Stimulated activated CD4-positive, alpha-beta T cell treated with anti-CD3 and anti-CD28 coated beads, Interleukin-4, amount 100 ng/mL, for 24 hours (primary cell): ENCODE measurements at places on chromosomes 6 and 20.
A peak's percentile ranks its signal among the peaks of the same experiment; 100 is the strongest.

GRCh38 chr6:157682856-157683481, 140.1 kb upstream of the SNX9 start:
- no peak for DNase-seq

DNA sequence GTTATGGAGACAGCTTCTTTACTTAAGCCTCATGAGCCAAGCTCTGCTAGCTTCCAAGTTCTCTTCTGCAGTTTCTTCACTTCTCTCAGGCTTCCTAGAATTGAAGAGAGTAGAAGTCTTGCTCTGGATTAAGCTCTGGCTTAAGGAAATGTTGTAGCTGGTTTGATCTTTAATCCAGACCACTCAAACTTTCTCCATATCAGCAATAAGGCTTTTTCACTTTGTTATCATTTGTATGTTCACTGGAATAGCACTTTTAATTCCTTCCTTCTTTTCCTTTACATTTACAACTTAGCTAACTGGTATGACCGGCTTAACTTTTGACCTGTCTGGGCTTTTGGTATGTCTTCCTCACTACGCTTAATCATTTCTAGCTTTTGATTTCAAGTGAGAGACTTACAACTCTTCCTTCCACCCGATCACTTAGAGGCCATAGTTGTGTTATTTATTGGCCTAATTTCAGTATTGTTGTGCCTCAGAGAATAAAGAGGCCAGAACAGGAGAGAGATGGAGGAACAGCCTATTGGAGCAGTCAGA, 236.6 kb upstream of the BMP2 start:
- DNase-seq, result no peak

GRCh38 chr6:23940466-23940865, 185.5 kb upstream of the NRSN1 start:
- DNase-seq, result no peak

DNA sequence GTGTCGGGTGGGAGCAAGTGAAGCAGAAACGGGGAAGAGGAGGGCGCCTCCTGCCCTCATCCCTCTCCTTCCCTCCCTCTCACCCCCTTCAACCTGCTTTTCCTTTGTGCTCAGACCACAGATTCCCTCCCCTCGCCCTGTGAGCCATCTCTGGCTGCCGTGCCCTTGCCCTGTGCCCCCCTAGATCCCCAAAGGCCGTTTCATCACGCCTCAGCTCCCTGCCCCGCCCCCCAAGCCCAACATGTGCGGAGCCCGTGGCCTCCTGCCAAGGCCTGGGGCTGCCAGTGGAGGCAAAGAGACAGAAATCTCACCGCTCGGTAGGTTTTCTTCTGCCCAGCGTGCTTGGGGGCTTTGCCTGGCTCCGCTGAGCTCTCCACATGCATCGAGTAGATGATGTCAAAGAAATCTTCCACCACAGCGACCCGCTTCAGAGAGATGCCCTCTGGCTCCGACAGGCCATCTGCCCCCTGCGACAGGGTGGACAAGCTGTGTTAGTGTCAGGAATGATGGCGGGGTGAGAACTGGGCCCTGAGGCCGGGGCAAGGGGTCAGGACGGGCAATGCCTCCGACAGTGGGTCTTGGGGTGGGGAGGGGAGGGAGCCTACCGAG, 57.6 kb downstream of the NOL4L start:
- no peak for DNase-seq

DNA sequence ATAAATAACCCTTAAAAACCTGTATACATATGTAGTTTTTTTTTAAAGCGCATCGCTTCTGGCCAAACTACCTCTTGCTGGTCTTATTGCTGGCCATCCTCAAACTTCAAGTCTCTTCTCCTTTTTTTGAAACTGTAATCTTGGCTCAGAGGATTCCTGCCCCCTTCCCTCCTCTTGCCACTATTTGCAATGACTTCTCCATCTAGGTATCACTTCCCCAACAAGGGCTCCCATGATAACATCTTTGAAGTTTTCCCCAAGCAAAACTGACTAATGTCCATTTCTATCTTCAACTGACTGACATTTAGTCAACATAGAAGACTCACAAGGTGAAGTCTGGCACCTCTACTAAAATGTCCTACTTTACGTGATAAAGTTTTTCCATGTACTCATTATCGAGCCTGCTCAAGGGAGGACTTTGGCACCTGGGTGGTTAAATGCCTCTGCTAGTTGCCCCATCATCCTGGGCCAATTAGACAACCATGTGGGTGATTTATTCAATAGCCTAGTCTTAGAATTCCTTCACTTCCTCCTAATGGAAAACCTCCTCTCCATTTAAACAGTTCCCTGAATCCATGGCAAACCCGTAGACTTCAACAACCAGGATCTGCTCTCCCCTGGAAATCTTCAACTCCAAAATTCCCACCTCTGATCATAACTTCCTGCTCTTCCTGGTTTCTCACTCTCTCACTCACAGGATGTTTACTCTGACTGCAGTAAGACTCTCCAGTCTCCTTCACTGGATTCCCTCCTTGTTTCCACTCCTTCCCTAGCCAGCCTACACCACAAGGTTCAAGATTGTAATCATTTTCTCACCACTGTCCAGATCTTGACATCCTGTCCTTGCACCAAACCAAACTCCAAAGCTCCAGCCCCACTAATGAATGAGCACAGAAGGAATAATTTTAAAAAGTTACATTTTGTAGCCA, 9.4 kb upstream of the PLAGL1 start:
- DNase-seq, result no peak

- peak; percentile 42 for DNase-seq
Observed at GRCh38 chr6:132763269-132763668, 5.6 kb upstream of the VNN2 start.

DNA sequence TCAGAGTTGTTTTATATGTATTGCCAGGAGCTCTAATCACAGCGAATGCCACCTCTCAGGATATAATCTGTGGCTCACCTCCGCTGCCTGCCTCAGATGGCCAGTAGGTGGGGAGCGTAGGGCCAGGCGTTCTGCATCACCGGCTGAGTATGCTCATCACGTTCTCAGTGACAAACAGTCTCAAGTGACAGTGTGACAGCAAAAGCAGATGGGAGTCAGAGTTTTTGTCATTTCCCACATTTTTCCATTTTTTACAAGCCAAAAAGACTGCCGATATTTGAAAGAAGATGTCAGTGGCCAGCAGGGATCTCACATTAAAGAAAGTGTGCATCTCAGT, 208.7 kb downstream of the ALDH8A1 start:
- DNase-seq, result no peak

DNA sequence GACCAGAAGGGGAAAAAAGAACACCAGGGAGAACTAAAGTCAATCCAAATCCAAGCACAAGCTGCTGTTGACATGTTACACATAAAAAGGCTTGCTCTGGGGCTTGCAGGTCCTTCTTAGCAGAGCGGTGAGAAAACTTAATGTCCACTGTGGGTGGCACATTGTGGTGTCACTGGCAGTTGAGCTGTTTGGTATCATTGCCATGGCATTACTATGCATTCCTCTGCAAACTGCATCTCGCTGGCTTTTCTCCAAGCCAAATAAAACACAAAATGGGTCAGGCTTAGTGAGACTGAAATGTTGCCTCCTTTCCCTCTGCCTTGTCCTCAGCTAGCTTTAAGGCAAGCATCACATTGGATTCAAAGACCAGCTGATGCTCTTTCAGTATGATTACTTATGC, 40.9 kb downstream of the LY86 start:
- DNase-seq, result no peak
